ENCODE measurements at places on chromosomes 5 and 9.

GRCh38 chr9:33468797-33469621 lies 4.7 kb downstream of the NOL6 start:
- DNase-seq: no peak

GRCh38 chr9:114400219-114400618 lies 12.4 kb upstream of the AKNA start:
- no peak for DNase-seq

DNA sequence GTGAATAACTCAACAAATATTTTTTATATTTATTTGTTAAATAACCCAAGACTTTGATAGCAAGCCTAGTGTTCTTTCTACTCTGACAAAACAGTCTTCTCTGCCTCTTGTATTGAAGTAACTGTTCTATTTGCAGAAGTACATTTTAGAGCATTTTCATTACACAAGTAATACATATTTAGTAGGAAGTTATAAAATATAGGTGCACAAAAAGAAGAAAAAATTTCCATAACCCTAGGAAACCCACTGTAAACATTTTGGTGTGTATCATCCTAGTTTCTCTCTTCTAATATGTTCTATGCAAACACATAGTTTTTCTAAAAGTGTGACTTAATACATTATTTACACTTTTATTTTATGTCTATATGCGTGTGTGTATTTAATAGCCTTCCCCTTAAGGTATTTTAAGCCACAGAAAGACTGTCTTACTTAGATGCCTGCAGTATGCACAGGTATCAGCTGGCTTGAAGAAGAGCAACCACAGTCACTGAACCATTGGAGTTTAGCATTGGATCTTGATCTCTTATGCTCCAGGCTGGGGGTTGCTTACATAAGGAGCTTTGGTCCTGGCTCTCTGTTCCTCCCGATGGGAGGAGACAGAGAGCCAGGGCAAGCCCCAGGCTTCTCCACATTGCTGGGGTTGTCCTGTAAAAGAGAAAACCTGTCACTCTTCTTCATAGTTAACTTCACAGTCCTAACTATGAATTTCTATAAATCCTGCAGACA lies 3.8 kb downstream of the SELENOP start:
- no peak for DNase-seq

DNA sequence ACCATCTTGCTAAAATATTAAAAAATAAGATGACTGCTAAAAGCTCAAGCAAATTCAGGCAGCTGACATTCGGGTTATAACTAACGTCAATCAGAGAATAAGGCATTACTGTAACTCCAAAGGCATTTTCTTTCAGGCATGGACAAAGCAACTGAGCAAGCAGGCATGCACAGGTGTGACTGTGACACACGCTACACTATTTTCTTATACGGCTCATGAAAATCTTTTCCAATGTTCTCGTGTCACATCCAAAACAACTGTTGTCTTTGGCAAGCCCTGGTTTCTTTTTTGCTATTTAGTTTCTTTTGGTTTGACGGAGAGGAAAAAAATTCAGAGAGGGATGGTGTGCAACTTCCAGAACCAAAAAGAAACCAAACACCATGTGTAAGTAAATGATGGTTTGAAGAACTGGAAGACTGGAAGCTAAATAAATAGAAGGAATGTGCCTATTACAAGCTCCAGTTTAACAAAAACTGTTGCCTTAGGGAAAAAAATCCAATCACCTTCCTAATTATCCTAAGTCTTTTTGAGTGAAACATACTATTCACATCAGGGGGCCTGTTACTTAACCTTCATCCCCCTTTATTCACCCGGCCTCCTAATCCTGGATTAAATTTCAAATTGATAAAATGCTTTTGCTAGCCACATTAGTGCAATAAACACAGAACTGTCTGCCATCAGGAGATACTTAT lies 277.6 kb downstream of the PSAT1 start:
- DNase-seq: no peak

DNA sequence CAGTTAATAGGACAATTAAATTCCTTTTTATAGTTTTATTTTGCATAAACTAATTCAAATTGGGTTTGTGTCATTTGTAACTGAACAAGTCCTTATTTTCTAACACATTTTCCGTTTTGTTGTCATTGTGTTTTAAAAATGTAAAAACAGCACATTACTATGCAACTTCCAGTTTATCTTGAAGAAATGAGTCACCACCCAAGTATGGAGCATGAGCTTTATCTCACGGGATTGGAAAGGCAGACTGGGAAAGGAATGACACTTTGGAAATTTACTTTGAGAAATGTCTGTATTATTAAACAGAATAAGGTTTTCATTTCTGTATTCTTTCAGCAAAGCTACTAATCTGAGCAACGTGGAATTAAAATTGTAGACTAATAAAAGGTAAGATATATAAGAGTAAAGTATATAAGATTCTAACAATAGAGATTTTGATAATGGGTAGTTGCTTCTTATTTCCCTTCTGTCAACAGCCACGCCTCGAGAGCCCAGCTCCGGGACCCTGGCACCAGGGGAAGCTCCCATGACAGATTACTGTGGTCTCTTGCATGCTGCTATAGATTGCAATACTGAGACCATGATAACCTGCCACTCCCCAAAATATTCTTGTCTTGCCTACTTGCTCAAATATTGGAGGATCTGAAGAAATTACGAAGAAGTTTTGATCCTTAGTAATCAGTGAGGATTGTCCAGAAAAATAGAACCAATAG lies 433.1 kb downstream of the CHSY3 start:
- no peak for DNase-seq

- DNase-seq: no peak
Measured at GRCh38 chr5:134609232-134609851, 23.3 kb downstream of the SAR1B start.
